Breast epithelium (tissue), 4 donors: ENCODE measurements at places on chromosomes 16 and 17.

DNA sequence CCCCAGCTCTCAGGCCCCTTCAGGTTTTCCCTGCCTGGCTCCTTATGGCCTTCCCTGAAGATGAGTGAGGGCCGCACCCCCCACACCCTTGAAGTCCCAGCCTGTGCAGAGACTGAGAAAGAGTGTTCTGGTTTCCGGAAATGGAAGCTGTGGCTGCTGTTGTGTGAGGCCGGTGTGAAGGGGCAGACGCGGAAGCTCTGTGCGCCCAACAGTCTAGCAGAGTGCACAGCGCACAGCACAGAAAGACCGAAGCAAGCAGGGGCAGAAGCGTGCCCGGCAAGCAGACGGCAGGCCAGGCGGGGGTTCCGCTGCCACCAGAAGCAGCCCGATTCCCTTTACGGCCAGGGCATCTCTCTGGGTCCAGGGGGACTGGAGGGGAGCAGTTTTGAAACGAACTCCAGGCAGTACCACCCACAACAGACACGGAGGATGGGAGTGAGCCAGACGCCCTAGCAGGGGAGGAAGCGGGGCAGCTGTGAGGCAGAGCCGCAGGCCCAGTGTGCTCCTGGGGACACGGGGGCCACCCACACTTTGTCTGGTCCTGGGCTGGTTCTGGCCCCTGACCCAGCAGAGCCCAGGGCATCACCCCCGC, 16.7 kb downstream of the TPSG1 start:
- no peak for DNase-seq

DNA sequence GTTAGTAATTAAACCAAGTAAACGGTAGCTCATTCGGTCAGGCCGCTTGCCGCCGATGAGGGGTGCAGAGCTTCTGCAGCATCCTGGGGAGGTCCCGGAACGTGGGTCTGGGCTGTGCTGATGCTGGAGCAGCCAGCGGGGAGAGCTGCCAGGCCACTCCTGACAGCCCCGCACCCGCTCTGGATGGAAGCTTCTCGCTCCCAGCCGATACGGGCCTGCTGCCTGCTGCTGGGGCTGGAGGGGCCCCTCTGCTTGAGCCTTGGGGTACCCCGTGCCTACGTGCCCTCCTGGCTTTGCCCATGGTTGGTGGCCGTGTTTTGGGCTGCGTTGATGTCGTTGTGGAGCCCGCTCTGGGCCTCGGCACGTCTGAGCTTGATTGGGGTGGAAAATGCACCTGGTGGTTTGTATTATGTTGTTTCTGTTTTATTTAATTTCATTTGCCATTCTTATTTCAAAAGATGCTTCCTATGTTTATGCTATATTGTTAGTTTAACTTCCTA, 41.6 kb upstream of the ZNF750 start:
- no peak for DNase-seq

DNA sequence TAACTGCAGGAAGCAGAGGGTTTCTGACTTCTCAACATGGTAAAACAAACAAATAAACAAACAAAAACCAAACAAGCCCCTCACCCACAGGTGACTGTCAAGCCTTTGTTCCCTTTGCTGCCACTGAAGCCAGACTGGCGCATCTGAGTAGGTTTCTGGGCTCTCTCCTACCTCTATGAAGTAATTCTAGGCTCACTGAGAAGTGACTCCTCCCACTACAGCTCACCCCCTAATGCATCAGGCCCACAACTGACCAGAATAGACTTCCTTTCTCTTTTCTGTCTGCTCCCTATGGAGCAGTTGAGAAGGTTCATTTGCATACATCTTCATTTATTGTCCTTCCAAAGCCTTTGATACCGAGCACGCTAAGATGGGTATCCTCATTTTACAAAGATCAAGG, 77.0 kb upstream of the CCL2 start:
- no peak for DNase-seq

DNA sequence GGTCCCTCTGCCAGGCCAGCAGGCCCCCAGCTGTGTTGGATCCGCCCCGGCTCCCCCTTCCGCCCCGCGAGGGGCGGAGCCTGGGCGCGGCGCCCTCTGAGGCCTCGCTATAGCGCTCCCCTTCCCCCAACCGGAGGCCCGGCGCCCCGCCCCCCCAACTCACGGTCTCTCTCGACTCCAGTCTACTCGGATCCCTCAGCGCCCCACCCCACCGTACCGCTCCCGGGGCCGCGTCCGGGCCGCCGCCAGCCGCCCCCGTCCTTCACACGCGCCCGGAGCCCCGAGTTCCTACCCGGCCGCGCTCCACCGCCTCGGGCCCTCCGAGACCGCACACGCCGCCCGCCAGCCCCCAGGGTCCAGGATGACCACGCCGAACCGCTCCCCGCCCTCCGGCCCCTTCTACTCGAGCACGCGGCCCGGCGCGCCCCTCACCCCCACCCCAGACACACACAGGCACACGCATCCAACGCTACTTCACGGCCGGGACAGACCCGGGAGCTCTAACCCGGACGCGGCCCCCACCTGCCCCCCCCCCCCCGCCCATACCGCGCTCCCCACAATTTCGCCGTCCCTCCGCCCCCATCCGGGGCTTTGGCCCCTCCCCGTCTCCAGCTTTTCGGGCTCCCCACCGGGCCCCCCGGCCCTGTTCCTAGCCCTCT, 1.4 kb downstream of the PHF23 start:
- DNase-seq: no peak

DNA sequence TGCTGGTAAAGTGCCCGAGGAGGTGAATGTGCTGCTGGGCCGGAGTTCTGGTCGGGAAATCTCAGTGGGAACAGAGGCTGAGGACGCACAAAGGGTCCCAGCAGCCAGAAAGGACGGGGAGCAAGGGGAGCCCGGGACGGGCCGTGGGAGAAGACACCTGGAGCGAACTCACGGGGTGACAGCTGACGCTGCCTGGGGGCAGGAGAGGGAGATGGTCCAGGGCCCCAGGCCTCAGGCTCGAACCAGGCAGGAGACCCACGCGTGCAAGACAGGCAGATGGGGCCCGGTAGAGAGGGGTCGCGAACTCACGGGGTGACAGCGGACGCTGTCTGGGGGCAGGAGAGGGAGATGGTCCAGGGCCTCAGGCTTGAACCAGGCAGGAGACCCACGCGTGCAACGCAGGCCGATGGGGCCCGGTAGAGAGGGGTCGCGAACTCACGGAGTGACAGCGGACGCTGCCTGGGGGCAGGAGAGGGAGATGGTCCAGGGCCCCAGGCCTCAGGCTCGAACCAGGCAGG, 72.9 kb downstream of the METRNL start:
- DNase-seq: no peak

GRCh38 chr16:75854152-75854551, 127.9 kb upstream of the CPHXL start:
- no peak for DNase-seq

GRCh38 chr17:6011206-6011605, 59.0 kb upstream of the WSCD1 start:
- no peak for DNase-seq
